ENCODE measurements at places on chromosomes 3 and 15.

- DNase-seq, result no peak
Observed at GRCh38 chr3:171753665-171754408, 56.4 kb downstream of the PLD1 start.

DNA sequence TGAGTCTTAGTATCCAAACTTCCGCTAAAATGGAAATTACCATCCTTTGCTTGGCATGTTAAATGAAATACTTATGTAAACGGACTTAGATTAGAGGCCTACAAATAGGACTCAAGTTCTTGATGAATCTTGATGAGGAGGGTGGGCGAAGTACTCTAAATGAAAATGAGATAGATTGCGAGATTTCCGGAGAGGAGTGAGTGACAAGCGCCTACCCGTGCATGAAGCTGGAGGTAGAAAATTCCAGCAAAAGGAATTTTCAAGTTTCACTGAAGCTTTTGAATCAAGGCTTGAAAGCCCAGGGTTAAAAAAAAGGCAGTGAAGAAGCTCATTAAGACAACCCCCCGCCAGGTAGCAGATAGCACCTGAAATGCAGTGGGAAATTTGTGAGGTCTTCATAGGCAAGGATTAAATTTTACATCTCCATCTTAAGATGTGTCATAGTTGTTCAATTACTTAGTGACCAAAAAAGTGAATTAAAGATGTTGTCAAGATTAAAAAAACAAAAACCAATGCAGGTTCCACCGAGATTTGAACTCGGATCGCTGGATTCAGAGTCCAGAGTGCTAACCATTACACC, 655 bp upstream of the RAB11A start:
- DNase-seq, result no peak

DNA sequence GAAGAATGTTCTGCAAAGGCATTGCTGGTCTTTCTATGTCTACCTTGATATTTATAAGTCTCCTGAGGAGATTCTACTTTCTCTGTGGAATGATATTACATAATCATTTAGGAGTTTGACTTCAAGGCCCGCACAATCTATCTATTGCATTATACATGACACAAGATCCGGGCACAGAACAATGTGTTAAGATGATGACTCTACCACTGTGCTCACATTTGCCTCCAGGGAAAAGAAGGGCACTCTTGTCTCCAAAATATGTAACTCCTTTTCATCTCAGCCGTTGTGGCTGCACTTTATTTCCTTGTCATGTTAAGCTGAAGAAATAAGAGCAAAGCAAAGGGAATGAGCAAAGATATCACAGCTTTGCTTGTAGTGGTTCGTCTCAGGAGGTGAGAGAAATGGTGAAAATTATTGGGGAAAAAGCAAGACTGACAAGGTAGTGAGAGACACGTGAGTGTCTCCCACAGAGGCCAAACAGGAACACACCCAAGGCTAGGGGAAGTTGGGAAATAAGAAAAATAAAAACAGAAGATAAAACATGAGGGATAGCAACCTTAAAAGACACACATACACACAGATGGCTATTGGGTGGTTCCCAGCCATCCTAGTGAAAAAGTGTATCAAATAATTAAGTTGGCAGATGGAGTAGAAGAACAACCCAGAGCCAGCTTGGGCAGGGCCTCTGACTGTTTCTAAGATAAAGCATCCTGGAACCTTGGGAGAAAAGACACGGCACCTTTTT, 184.3 kb downstream of the P3H2 start:
- no peak for DNase-seq

DNA sequence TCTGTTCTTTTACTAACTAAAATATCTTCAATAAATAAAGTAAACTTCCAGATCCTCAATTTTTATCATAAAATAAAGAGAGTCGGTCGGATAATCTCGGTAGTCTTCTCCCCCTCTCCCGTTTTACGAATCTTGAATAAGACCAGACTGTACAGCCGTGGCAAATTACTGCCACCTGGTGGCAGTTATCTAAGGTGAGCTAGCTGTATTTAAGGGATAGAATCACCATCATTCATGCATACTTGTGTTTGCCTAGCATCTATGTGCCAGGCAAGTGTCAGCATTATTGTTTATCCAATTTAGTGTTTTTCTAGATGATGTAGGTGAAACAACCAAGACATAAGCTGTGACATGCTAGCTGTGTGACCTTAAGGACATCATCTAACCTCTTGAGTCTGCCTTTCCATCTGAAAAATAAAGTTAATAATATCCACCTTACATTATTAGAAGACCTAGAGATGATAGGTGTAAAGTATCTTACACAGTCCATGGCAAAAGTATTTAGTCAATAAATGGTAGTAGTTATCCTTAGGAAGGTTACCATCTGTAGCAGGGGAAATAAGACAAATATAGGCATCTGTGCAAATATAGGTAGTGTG, 21.3 kb downstream of the DUT start:
- DNase-seq, result peak; percentile 63

DNA sequence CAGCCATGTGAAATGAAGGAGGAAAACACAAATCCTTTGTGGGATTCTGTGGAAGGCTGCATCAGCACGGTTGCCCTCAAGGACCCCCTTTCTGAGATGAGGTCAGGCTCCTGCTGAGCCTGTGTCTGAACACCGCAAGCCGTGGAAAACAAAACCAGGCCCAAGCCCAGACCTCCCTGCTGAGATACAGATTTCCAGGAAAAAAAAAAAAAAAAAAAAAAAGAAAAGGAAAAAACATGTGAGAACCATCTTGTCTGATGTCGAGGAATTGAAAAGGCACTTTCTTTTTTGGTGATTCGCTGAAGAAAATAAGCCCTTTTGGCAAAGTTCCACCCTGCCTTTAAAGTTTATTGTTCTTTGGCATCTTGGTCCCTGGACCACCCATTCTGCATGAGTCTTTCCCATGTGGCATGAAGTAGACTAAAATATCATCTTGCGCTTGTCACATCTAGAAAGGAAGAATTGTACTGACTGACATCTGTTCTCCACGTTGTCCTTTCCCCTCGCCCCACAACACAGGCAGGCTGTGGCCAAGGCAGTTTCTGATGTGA, 117.6 kb downstream of the CHST2 start:
- DNase-seq, result no peak

DNA sequence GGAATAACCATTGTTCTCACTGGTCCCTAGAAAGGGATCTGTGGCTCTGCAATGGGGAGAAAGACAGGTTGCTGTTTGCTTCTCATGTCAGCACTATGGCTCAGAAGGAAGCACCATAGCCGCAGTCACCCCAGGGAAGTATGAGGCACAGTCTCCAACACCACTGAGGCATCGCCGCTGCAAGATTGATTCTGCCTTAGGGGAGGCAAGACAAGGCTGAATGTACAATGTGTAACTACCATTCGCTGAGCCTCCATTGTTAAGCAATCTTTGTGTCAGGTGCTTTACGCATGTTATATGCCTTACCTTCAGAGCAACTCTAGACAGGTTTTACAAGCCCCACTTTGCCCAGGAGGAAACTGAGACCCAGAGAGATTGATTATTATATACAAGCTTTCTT, 100.7 kb upstream of the KCNMB2 start:
- DNase-seq, result no peak

DNA sequence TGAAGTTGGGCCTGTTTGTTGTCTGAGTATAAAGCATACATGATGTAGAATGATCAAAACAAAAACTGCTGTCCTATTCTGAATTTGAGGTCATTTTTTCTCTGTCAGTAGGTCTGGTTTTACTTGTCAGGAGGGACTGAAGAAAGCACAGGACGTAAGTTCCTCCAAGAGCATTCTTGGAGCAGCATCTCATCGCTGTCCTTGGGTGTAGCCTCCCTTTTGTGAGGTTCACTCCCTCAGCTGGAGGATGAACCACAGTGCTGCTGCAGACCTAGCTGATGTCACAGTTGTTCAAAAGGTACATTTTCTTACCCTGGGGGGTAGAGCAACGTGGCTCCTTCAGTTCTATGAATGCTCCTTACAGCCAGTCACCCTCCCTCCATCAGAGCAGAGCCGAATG, 490.0 kb upstream of the TBL1XR1 start:
- no peak for DNase-seq

GRCh38 chr3:54188176-54188791, 65.9 kb downstream of the CACNA2D3 start:
- DNase-seq, result peak; percentile 63

DNA sequence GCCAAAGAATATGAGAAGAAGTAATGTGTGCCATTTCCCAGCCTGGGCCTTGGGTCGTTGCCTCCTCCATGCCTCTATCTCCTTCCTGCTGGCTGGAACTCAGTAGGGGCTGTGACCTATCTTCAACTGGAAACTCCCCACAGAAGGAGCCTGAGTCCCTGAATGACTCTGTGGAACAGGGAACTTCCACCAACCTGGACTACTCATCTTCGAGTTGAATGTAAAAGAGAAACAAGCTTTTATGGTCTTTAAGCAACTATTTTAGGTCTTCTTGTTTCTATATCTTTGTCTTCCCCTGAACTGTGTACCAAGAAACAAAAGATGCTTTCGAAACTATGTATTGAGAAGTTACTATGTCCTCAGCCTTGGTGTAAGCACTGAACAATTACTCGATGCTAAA, 355.3 kb upstream of the NR2F2 start:
- DNase-seq, result no peak

GRCh38 chr3:183266454-183266853, 13.4 kb downstream of the B3GNT5 start:
- no peak for DNase-seq

DNA sequence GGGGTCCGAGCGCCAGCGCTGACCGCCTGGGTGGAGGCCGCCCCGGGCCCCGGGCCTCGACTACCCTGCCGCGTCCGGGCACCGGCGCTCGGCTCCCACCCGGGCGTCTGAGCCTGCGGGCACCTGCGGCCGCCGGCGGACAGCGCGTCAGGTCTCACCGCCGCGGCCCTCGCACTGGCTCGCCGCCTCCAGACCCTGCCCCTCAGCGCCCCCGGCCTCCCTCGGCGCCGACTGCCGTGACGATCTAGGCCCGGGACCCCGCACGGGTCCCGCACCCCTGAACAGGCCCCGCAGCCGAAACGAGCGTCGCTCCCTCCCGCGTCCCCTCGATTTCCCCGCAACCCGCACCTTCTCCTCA, 297 bp downstream of the PRC1 start:
- DNase-seq, result no peak

GRCh38 chr3:186931532-186932280, 1.4 kb downstream of the ST6GAL1 start:
- DNase-seq, result peak; percentile 36

DNA sequence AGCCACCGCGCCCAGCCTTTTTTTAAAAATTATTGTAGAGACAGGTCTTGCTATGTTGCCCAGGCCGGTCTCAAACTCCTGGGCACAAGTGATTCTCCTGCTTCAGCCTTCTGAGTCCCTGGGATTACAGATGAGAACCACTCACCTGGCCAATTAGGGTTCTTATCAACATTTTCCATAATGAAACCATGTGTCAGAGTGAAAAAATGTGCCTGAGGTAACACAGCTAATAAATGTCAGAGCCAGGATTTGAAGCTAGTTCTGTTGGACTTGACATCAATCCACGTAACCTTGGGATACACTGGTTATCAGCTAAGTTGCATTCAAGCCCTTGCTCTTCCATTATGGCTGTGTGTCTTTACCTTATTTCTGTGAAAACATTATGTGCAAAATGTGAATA, 29.1 kb downstream of the CHST14 start:
- DNase-seq, result no peak

- no peak for DNase-seq
Observed at GRCh38 chr3:4906107-4906621, 73.1 kb upstream of the BHLHE40 start.

DNA sequence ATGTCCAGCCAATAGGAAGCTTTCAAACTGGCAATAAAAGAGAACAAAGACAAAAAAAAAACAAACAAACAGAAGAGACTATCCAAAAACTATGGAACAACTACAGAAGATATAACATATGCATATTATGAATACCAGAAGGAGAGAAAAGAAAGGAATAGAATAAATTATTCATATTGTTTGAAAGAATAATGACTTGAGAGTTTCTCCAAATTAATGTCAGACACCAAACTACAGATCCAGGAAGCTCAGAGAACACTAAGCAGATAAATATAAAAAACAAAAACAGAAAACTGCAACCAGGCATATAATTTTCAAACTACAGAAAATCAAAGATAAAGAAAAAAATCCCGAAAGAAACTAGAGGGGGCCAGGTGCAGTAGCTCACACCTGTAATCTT, 34.1 kb upstream of the AP3B2 start:
- DNase-seq, result no peak

- DNase-seq, result no peak
Observed at GRCh38 chr3:53705774-53706173, 140.4 kb downstream of the CHDH start.

Measured in SW480 (cell line).